ENCODE measurements at places on chromosomes 1 and 21. TPM values are rescaled to one million over a fixed set of nuclear protein-coding genes. Genes with fewer than 3 reads are reported as not detected.

DNA sequence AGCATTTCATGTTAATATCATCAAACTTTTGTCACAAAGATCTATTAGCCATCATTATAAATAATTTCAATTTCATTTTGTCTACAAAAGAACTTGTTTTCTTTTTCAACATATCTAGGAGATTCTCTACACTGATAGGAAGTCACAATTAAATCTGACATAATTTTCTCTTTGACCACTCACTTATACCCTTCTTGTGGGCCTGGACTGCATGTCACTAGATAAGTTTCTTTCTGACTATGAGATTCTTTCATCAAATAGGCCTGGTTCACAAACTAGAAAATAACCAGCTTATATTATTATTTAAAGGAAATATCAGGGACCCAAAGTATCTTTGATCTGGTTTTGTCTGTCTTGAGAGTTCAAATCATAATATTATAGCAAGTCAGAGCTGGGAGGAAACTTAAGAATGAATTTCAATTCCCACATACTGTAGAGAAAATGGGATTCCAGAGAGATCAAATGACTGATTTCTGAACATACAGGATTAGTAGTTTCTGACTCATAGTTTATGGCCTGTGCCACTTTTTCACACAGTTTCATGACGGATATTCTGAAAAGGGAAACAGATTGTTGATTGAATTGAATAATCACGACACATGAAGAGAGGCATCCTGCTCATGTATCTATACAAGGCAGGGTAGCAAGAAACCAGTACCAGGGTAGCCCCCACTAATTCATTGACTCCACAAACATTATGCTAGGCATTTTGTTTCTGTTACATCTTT, 355.8 kb downstream of the GPATCH2 start:
- H3K4me1 ChIP-seq, result no peaks in the 10 kb centered on the region
- no peaks in the 10 kb centered on the region for H3K36me3 ChIP-seq
- no peak for DNase-seq
- no peak overlapping the region for H3K4me3 ChIP-seq
- H3K27ac ChIP-seq, result no peak overlapping the region

DNA sequence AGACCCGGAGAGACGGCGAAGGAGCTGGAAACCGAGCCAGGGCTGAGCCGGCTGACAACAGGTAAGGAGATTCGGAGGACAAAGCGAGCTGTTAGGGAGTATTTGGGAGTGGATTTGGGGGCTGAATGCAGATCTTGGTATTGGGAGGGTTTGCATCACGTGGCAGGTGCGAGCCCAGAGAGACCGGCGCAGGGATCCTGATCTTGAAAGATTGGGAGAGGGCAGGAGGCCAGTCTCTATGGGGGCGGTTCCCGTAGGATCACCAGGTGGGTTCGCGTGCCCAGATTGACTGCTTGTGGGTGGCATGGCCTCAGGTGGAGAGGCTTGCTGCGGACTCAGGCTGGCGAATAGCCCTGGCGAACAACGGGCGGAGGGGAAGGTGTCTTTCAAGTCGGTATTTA, 204 bp downstream of the CIART start:
- no peaks in the 10 kb centered on the region for H3K27me3 ChIP-seq
- H3K4me1 ChIP-seq, result peaks cover 4% of the 10 kb centered on the region
- H3K4me3 ChIP-seq, result peak overlapping the region; percentile 63
- H3K27ac ChIP-seq, result peak overlapping the region; percentile 67

Gene TMEM269
- total RNA-seq, result 0.68 TPM

DNA sequence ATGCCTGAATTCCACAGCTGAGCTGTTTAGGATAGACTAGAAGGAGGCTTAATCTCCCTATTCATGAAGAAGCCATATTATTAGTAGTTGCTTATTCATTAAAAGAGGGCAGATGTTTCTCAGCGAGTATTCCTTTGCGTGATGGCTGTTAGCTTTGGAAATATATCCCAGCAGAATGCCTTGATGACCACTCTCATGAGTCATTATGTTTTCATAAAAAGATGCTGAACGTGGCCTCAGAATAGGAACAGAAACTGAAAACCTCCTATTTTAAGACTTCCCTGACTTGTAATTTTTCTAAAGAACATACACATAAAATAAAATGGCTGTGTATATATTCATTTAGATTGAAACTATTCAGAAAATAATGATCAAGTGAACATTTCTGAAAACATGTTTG, 9.6 kb upstream of the PLA2G4A start:
- H3K4me3 ChIP-seq, result no peak overlapping the region
- no peaks in the 10 kb centered on the region for H3K36me3 ChIP-seq
- H3K27ac ChIP-seq, result no peak overlapping the region

GRCh38 chr1:116574581-116575291, 3.9 kb upstream of the CD58 start:
- no peaks in the 10 kb centered on the region for H3K27me3 ChIP-seq
- no peak overlapping the region for H3K4me3 ChIP-seq
- peak; percentile 42 for DNase-seq
- peaks cover 11% of the 10 kb centered on the region for H3K4me1 ChIP-seq
- no peak overlapping the region for H3K27ac ChIP-seq

DNA sequence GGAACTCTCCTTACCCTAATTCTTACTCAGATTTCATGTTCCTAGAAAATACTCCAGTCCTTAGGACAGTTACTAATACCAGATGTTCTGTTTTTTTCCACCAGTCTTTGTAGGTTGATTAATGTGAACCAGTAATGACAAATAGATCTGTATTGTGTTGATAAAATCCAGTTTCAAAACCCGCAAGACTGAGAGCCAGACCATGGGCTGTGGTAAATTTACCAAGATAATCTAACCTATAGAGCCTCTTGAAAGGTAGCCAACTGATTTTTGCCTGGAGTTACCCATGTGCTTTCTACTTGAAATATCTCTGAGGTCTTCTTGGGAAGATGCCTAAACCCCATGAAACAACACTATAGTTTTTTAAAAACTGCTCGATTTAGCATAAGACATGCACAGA, 46.5 kb upstream of the CDC7 start:
- H3K27ac ChIP-seq, result no peak overlapping the region
- DNase-seq, result no peak
- no peaks in the 10 kb centered on the region for H3K4me1 ChIP-seq
- H3K27me3 ChIP-seq, result no peaks in the 10 kb centered on the region
- H3K4me3 ChIP-seq, result no peak overlapping the region

DNA sequence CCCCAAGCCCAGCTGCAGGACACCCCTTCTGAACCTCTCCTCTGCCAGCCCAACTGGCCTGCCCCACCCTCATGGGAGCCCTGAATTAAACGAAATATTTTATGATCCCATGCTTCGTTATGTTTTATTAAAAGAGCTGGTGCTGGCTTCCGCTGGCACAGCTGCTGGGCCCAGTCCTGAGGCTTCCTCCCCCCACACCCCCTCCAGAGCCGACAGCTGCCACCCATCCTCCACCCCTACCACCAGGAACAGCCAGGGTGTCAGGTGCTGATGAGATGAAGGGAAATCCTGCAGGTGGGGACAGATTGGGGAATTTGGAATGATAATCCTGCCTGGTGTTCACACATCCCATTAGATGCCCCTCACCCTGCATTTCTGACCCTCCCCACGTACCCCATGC, 19.0 kb downstream of the IGSF21 start:
- no peak overlapping the region for H3K4me3 ChIP-seq
- no peak overlapping the region for H3K27ac ChIP-seq
- no peaks in the 10 kb centered on the region for H3K36me3 ChIP-seq
- no peaks in the 10 kb centered on the region for H3K4me1 ChIP-seq
- H3K27me3 ChIP-seq, result no peaks in the 10 kb centered on the region

All from Caco-2 (cell line).